ENCODE measurements at places on chromosomes 11 and 22.

- H3K4me1 ChIP-seq, result peaks cover 57% of the 10 kb centered on the region
- peak overlapping the region; percentile 99 for H3K27ac ChIP-seq
- no peaks in the 10 kb centered on the region for H3K27me3 ChIP-seq
- peak overlapping the region; percentile 83 for H3K4me3 ChIP-seq
- DNase-seq, result peak; percentile 85
Observed at GRCh38 chr11:118622376-118623268, 15.2 kb downstream of the PHLDB1 start.

GRCh38 chr11:78365381-78365792 lies 52.2 kb downstream of the GAB2 start:
- peaks cover 4% of the 10 kb centered on the region for H3K4me1 ChIP-seq
- H3K27me3 ChIP-seq, result no peaks in the 10 kb centered on the region
- no peaks in the 10 kb centered on the region for H3K36me3 ChIP-seq
- H3K4me3 ChIP-seq, result no peak overlapping the region

DNA sequence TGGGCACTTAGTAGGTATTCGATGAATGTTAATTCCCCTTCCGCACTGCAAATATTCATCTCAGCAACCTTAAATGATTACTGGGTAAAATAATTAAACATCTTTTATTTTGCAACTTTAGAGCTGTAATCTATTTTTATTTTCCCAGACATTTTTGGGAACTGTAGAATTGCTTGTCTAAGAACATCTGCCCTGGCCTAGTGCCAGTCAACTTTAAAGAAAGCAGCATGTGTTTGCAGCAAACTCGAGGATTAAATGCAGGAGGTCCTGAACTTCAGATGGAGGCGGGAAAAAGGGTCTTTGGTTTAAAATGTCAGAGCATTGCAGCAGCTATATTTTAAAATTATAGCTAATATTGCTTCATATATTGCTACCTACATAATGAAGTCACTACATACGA lies 190.0 kb downstream of the PGR start:
- H3K36me3 ChIP-seq, result no peaks in the 10 kb centered on the region
- H3K4me1 ChIP-seq, result no peaks in the 10 kb centered on the region
- no peak overlapping the region for H3K27ac ChIP-seq
- H3K27me3 ChIP-seq, result no peaks in the 10 kb centered on the region

DNA sequence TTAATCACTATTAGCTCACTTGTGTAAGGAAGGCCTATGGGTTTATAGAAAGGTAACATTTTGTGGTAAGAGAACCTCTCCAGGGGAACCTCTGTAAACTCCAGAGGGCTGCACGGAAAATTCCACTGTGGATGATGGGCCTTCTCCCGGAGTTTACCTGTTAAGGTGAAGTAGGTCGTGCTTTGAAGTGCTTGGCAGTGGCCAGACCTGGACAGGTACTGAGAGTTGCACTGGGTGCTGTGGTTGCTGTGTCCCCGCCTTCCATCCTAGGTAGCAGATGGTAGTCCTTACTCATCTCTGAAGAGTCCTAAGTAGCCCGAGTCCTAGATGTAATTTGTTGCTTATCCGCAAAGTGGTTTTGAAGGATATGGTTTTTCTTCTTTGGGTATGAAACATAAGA lies 133.4 kb downstream of the TEAD1 start:
- no peak overlapping the region for H3K4me3 ChIP-seq
- H3K4me1 ChIP-seq, result peaks cover 50% of the 10 kb centered on the region
- no peak overlapping the region for H3K27ac ChIP-seq
- H3K27me3 ChIP-seq, result no peaks in the 10 kb centered on the region
- H3K36me3 ChIP-seq, result no peaks in the 10 kb centered on the region
- DNase-seq, result no peak

Measured in astrocyte (in vitro differentiated cells and primary cell).